Bronchial epithelial cell (primary cell): ENCODE measurements at places on chromosomes 3 and 15. TPM values are rescaled to one million over a fixed set of nuclear protein-coding genes. Genes with fewer than 3 reads are reported as not detected.

DNA sequence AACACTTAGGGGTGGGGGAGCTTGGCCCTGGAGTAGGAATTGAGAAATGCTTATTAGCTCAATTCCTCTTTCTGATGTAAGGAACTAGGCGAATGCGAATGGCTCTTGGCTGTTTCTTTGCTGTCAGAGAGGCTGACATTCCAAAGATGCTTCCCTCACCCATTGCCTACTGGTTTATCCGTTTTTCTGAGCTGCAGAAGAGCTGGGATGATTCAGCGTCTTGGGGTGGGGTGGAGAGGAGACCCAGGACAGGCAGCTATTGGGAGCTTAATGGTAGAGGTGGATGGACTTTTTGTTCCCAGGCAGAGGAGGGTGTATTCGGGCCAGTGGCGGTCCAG lies 9.8 kb downstream of the PLEKHO2 start:
- no peak for DNase-seq

GRCh38 chr3:150216041-150216811 lies 191.9 kb upstream of the TSC22D2 start:
- DNase-seq: peak; percentile 29

DNA sequence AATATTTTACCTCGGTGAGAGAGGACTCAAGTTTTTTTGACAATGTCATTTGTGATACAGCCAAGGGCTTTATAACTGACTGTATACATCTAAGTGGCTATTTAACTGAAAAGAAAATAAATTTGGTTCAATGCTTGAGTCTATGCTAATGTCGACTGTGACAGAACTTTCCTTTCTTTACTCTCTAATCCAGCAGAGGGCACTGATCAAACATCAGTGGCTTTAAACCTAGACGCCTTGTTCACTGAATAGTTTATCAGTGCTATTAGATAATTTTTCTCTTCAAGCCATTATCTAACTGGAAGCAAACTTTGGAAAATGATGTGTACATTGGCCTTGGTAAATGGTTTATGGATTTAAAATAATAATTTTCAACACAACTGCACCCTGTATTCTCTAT lies 285.1 kb downstream of the CHL1 start:
- peak; percentile 21 for DNase-seq

- peak; percentile 56 for DNase-seq
Measured at GRCh38 chr3:128584412-128585020, 66.1 kb downstream of the RPN1 start.

- no peak for DNase-seq
Measured at GRCh38 chr3:184230081-184230602, 757 bp downstream of the VWA5B2 start.

DNA sequence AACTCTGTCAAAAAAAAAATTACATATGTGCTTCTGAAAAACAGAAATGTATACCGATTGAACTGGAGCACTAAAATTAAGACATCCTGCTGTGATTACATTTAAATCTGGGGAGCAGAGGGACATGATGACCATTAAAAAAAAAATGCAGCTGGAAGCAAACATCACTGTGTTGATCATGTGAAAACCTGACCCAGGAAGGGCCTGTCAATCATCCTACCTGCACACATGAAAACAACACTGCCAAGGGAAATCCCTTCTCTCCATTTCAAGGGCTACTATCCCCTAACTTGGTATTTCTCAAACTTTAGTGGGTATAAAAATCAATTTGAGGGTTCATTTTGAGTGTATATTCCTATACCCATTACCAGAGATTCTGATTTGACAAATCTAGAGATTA lies 719.9 kb upstream of the CBLB start:
- DNase-seq: peak; percentile 81

DNA sequence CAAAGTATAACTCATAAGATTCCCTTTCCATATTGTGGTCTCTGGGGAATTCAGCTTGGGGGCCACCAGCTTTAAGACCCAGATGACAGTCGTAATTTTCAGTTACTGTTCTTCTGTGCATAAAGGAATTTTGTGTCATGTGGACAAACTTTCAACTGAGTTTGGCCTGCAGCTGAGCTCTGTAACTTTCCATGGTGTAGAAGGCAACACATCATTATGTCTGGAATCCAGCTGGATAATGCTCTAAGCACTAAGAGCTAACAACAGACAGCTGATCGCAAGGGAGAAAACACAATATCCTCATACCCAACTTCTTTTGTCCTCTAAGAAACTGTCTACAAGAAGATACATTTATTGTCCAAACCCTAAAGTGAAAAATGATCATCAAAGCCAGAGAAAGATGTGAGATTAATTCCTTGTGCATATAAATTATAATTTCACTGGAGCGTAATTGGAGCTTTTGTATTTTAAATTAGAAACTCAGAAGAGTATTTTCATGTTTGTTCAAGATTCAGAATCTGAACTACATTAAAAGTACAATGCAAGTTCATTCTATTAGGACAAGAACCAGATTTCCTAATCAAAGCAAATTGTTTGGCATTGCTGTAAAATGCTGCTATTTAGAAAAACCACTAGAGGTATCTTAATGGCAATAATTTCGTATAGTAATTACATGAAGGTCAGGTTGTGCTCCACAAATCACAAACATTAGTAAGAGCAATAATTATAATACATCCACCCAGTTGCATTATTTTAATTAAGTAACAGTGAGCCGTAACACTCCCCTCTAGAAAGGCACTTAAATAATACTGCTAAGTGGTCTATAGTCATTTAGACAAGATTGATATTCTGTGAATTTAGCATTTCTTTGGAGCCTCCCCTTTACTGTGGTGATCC lies 218.8 kb downstream of the ATP8B4 start:
- no peak for DNase-seq

- no peak for DNase-seq
Measured at GRCh38 chr3:80914854-80915253, 846.6 kb downstream of the GBE1 start.

- peak; percentile 46 for DNase-seq
Measured at GRCh38 chr3:29764041-29764440, 483.2 kb downstream of the RBMS3 start.

DNA sequence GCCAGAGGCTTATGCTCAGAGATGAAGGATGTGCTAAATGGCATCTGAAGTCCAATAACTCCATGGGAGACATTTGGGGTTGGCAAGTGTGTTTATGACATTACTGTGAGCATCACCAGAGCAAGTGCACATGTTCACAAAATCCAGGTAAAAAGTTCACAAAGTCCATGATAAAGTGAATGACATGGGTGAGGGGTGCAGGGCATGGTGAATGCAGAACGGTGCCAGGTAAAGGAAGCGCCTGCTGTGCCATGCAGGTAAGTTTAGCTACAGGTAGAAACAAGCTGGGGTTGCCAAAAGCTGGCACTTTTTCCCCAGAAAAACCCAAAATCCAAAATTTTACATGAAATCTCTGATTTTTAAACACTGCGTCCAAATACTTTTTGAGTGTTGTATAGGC lies 268.2 kb downstream of the ABHD5 start:
- DNase-seq: no peak

- no peak for DNase-seq
Measured at GRCh38 chr3:59935025-59935424, 885.2 kb upstream of the CFAP20DC start.

DNA sequence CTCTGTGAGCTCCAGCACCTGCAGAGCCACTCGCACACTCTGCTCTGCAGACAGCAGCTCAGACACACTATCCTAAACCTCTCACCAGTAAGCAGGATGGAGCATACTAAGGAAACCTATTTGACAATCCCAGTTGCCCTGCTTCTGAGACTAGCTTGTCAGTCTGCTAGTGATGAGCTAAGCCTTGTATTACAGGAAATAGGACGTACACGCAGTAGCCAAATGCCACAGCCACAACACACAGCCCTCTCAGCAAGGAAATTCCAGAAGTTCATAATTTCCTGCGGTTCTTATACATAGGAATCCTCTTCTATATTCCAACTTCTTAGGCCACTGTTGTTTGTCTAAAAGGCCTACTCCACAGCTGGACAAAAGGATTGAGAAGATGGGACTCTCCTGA lies 74.5 kb downstream of the MYLK start:
- peak; percentile 44 for DNase-seq

GRCh38 chr3:192857260-192857661 lies 60.4 kb downstream of the MB21D2 start:
- no peak for DNase-seq

- DNase-seq: peak; percentile 90
Measured at GRCh38 chr3:70811880-70812279, 499.4 kb upstream of the MDFIC2 start.

DNA sequence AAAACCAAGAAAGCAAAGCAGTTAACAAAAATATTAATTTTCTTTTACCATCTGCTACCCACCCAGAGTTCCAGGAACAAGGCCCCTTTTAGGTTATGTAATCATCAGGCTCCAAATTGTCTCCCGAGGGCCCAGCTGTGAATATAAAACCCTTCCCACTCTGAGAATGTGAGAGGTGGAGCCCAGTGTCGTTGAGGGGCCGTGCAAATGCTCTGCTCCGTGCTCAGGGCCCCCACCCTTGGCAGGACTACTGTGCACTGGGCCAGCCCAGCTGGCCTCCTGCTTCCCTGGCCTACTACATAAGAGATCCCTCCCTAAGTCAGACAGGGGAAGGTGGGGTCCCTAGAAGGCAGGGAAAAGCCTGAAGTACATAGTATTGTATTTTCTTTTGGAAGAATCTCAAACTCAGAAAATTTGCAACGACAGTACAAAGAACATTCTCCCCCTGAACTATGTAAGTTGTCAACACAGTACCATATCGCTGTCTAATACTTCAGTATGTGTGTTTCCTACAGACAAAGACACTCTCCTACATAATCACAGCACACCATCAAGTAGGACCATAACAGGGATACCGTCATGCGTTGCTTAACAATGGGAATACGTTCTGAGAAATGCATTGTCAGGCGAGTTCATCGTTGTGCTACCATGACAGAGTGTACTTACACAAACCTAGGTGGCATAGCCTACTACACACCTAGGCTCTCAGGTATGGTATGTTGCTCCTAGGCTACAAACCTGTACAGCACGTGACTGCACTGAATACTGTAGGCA lies 4.4 kb upstream of the CLEC3B start:
- no peak for DNase-seq

DNA sequence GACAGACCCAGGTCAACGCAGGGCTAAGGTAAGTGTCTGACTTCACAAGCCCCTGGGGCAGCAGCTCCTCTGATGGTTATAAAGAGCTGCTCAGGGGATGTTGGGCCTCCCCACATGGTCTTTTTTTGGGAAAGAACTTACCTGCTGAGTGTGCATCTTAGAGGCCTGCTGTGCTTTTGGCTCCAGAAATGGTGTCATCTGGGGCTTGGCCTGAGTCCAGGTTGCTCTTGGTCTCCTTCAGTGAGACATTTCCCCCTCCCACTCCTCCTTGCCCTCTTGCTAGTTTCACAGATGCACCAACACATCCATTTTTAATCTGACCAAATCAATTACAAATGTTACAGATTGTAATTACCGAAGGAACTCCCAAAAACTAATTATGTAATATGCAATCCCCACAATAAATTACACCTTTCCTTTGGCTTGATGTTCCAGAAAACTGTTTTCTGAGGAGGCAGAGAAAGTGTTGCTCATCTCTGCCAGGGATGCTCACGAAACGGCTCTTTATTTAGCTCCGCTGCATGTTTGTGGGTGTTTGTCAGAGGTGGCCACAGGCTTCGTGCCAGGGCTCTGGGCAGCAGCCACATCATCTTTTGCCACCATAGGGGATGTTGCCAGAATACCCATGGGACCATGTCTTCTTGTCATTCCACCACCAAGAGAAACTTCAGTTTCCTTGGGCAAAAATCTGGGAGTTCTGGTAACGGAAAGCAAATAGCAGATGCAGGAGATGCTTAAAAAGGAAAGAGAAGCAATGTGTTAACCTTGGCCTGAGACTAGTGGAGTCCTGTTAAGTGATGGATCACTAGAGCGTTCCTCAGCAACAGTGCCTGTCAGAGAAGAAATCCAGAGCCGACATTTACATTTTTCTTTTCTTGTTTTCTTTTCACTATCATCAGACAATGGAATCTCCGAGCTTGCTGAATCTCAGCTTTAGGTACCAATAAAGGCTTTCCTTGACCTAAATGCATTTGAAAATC lies 799.9 kb downstream of the AGBL1 start:
- DNase-seq: no peak

DNA sequence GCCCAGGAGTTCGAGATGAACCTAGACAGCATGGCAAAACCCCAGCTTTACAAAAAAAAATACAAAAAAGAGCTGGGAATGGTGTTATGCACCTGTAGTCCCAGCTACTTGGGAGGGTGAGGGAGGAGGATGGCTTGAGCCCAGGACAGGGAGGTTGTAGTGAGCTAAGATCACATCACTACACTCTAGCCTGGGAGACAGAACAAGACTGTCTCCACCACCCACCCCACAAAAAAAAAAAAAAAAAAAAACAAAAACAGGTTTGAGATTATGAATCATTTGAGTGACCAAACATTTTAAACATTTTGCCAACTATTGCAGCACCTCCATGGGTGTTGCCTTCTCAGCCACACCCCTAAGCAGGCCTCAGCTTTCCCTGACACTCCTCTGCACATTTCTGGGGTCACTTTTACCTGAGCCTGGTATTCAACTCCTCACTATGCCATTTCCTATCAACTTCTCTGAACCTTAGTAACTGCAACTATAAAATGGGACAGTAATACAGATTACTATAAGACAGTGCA lies 41.8 kb downstream of the IL5RA start:
- peak; percentile 64 for DNase-seq

DNA sequence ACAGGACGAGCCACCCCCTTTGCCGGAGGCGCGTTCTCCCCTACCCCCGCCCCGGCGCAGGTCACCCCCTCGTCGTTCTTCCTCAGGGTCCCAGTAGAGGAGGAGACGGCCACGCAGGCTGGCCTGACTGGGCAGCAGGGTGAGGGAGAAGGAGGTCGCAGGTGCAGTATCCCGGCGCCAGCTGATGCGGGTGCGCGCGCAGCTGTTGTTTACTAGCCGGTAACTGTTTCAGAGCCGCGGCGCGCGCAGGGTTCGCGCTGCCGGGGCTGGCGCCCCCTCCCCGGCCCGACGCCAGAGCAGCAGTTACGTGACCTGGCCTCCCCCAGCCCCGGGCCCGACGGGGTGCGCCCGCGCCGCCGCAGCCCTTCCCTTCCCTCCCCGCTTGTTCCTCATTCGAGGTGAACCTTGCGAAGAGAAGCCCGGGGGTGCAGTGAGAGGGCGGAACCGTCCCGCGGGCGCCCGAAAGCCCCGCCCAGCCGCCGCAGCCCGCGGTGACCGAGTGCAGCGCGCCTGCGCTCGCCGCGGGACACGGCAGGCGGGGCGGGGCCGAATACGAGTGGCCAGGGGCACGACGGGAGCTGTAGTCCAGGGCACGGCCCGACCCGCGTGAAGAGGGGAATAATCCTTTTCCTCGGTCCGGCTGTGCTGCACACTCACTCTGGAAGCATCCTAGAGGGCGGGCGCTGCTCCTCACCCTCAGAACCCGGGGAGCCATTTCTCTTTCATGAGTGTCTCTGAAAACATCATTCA lies at the start of gene SLC12A6:
Gene SLC12A6 (minus strand): TSS at position 225 of the 750 bp plus-strand sequence. CDS start 1,101 bp downstream, outside the sequence.
- DNase-seq: peak; percentile 82

Gene ZNF860
- total RNA-seq: 2.8 and 3.7 TPM in 2 replicates

Gene NOX5
- total RNA-seq: under 0.01 TPM in 1 of 2 replicates, not detected in the other

Gene ACAD9
- 23.7 and 24.7 TPM in 2 replicates for total RNA-seq

Gene SERINC4
- total RNA-seq: 0.13 TPM in 1 of 2 replicates, not detected in the other

Gene SLC6A20
- 0.13 TPM in 1 of 2 replicates, not detected in the other for total RNA-seq

Gene CNOT10
- 20.4 and 22.4 TPM in 2 replicates for total RNA-seq

Gene SNRPN
- total RNA-seq: 79.2 and 117 TPM in 2 replicates

Gene IL17RB
- not detected in 2 replicates for total RNA-seq

Gene WDR93
- total RNA-seq: not detected in 2 replicates
